ENCODE measurements at places on chromosomes 12 and 14. TPM values are rescaled to one million over a fixed set of nuclear protein-coding genes. Genes with fewer than 3 reads are reported as not detected.

P2RX7 gene
- total RNA-seq: 5.2 TPM

DTX3 gene
- total RNA-seq: 33.1 TPM

MDGA2 gene
- total RNA-seq: under 0.01 TPM

FAM222A gene
- 1.3 TPM for total RNA-seq

TMPRSS12 gene
- not detected for total RNA-seq

SLC5A8 gene
- not detected for total RNA-seq

DPF3 gene
- total RNA-seq: 0.90 TPM

AGAP2 gene
- total RNA-seq: 3.1 TPM

PLEK2 gene
- not detected for total RNA-seq

POTEM gene
- total RNA-seq: not detected

CACNB3 gene
- 12.0 TPM for total RNA-seq

TPI1 gene
- 222 TPM for total RNA-seq

- H3K27ac ChIP-seq: no peak overlapping the region
- no peak overlapping the region for H3K4me3 ChIP-seq
- H3K4me1 ChIP-seq: no peaks in the 10 kb centered on the region
Observed at GRCh38 chr12:101733166-101733565, 6.1 kb downstream of the SYCP3 start.

GRCh38 chr14:64149921-64150320 is 144.2 kb downstream of the ESR2 start:
- no peak overlapping the region for H3K27ac ChIP-seq
- no peaks in the 10 kb centered on the region for H3K27me3 ChIP-seq
- no peak for DNase-seq
- H3K4me3 ChIP-seq: no peak overlapping the region
- no peaks in the 10 kb centered on the region for H3K36me3 ChIP-seq
- no peaks in the 10 kb centered on the region for H3K4me1 ChIP-seq

- DNase-seq: no peak
- H3K4me3 ChIP-seq: no peak overlapping the region
- H3K36me3 ChIP-seq: no peaks in the 10 kb centered on the region
- H3K27ac ChIP-seq: no peak overlapping the region
Observed at GRCh38 chr12:47391566-47391965, 311.8 kb upstream of the AMIGO2 start.

DNA sequence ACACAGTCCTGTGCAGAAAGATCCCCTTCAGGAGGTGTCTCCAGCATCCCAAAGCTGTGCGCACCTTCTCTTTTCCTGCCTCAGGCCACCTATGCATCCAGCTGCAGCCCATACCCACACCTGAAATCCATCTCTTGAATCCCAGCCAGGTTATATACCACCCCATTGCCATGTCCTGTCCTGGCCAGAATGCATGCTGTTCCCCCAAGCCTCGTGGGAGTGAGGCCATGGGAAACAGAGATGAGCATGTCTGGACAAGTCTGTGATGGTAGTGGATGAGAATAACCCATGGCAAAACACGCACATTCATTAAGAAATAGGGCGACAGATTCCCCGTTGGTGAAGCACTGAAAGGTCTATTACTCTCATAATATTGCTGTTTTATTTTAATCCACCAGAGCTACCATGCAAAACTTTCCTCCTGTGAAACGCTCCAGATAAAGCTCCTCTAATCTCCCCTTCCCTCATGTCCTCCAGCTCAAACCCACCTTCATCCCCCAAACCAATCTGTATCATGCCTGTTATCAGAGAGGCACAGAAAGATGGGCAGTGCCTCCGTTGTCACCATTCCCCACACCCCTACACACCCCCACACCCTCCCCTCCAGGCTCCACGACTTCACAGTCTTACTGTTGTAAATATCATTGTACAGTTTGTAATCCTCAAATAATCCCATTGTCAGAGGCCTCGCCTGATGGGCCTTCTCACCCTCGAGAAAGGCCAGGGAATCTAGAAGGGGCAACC is 97.5 kb upstream of the FKBP4 start:
- H3K36me3 ChIP-seq: no peaks in the 10 kb centered on the region
- DNase-seq: no peak
- H3K4me3 ChIP-seq: no peak overlapping the region
- no peaks in the 10 kb centered on the region for H3K4me1 ChIP-seq

DNA sequence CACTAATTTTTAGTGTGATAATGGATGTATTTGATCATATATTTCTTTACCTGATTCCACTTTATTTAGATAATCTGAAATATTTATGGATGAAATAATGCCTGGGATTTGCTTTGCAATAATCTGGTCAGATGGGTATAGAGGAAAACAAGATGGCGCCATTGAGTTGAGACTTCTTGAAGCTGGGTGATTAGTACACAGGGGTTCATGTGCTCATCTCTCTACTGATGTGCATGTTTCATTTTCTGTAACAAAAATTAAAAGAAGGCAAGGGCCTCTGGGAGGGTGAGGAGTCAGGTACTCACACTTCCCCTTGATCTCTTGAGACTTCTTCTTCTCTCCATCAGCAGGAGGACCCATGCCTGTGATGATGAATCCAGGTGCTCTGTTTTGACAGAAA is 61.8 kb downstream of the GCH1 start:
- no peak for DNase-seq
- H3K4me3 ChIP-seq: no peak overlapping the region
- H3K27me3 ChIP-seq: no peaks in the 10 kb centered on the region
- H3K27ac ChIP-seq: no peak overlapping the region

DNA sequence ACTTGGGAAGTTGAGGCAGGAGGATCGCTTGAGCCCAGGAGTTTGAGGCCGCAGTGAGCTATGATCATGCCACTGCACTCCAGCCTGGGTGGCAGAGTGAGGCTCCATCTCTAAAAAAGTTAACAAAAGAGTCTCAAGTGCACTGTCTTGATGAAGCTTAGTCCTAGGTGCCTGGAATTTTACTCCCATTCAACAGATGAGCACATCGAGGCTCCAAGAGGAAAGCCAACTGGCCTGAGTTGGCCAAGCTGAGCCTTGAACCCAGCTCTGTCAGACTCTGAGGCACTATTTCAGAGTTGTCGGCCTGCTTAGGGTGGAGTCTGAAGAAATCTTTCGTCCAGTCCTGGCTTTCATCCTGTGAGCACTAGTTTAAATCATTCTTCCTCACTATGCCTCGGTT is 98.1 kb upstream of the MAP1LC3B2 start:
- DNase-seq: no peak
- no peaks in the 10 kb centered on the region for H3K36me3 ChIP-seq

DNA sequence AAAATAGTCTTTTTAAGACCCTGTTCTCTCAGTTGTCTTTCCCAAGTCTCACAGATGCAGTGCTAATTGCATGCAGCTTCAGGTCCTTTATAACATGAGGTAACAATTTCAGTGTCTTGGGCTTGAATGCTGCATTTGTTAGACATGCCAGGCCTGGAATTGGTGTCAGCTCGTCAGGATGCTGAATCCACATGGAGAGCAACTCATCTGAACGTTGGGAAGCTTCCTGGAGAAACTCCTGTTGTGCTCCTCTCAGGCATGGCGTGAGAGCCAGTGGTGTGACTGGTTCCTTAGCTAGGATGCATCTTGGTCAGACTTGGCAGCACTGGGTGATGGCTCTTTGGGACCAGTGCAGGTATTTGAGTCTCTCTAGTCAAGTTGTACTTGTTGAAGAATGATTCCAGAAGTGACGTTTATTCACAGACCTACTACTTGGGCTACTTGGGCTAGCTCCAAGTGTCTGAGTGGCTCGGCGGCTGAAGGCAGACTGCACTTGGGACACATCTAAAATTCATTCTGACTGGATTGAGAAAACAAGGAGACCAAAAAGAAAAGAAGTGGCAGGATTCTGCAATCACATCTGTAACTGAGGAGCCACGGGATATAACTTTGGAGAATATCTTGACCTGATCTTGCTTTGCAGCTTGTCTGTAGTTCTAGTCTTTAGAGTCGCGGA is 134.8 kb upstream of the ARHGAP5 start:
- no peak for DNase-seq
- no peaks in the 10 kb centered on the region for H3K36me3 ChIP-seq
- no peak overlapping the region for H3K27ac ChIP-seq
- H3K4me1 ChIP-seq: no peaks in the 10 kb centered on the region
- H3K4me3 ChIP-seq: no peak overlapping the region

GRCh38 chr14:30584058-30584630 is 25.2 kb downstream of the G2E3 start:
- no peaks in the 10 kb centered on the region for H3K36me3 ChIP-seq
- no peaks in the 10 kb centered on the region for H3K27me3 ChIP-seq

DNA sequence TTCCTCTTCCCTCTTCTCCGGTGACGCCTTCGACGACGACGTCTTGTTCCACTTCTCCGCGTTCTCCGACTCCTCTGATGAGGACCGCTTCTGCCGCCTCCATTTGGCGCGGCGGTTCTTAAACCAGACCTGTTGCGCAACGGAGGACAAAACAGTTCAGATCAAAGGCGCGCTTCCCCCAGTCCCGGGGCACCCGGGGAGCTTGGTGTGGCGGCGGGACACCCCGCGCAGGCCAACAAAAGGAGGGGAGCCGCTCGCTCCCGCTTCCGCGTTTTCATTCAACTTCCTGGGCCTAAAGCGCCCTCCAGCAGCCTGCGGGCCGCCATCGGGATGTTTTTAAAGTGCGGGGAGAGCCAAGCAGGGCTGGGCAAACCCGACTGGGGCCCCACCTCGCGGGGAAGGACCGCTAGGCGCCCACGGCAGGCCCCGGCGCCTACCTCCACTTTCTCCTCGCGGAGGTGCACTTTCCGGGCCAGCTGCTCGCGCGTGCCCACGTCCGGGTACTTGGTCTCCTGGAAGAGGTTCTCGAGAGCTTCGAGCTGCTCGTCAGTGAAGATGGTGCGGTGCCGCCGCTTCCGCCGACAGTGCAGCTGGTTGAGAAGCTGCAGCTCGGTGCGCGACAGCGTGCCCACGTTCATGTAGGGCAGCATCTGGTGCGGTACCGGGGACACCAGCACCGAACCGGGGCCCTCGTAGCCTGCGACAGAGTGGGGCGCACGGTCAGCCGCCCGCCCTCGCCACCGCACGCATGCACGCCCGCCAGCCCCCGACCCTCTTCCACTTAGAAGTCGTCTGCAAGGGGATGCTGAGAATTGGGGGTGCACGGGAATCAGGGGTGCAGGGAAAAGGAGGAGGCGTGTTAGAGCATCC is 1.2 kb downstream of the GSC start:
- no peaks in the 10 kb centered on the region for H3K36me3 ChIP-seq
- peaks cover 22% of the 10 kb centered on the region for H3K4me1 ChIP-seq
- peak overlapping the region; percentile 31 for H3K4me3 ChIP-seq
- H3K27me3 ChIP-seq: peaks cover 98% of the 10 kb centered on the region

DNA sequence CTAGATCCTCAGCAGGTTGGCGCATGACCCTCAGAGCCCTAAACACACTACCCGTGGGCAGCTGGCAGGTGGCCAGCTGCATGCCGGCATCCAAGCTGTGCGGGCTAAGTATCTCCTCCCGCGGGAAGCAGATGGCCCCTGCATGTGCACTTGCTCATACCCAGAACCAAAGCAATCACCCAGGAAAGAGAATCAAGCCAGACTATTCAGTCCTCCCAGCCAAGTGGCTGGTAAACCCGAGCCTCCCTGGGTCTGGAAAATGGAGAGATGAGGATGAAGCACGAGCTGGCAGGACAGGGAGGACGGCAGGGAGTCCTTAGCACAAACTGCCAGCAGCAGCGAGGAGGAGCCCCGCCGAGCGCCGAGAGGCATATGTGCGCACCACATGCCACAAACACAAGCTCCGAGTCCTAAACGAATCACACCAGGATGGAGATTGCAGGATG is 139.7 kb downstream of the RIMBP2 start:
- H3K36me3 ChIP-seq: no peaks in the 10 kb centered on the region
- no peak for DNase-seq
- H3K4me3 ChIP-seq: no peak overlapping the region
- no peaks in the 10 kb centered on the region for H3K4me1 ChIP-seq
- H3K27me3 ChIP-seq: no peaks in the 10 kb centered on the region

DNA sequence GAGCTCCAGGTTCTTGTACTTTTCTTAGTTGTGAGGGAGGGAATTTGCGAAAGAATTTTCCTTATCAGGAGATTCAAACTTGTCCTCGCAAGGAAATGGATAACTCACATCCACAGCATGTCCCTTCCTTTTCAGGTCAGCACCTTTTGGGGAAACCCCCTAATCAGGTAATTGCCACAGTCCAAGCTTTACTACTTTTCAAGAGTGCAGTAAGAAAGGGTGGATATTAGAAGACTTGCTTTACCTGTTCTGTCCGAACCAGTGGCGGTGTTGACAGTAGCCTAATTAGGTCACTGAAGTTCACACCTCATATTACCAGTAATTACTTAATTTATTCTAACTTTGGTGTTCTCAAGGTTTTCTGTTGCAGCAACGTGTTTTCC is 6.7 kb upstream of the C12orf50 start:
- H3K4me3 ChIP-seq: peak overlapping the region; percentile 73
- peak overlapping the region; percentile 77 for H3K27ac ChIP-seq
- peaks cover 6% of the 10 kb centered on the region for H3K4me1 ChIP-seq
- no peak for DNase-seq
- no peaks in the 10 kb centered on the region for H3K36me3 ChIP-seq

- H3K27ac ChIP-seq: no peak overlapping the region
- H3K36me3 ChIP-seq: no peaks in the 10 kb centered on the region
- H3K4me1 ChIP-seq: no peaks in the 10 kb centered on the region
- H3K4me3 ChIP-seq: no peak overlapping the region
Observed at GRCh38 chr14:91363776-91364523, 53.7 kb downstream of the CCDC88C start.

DNA sequence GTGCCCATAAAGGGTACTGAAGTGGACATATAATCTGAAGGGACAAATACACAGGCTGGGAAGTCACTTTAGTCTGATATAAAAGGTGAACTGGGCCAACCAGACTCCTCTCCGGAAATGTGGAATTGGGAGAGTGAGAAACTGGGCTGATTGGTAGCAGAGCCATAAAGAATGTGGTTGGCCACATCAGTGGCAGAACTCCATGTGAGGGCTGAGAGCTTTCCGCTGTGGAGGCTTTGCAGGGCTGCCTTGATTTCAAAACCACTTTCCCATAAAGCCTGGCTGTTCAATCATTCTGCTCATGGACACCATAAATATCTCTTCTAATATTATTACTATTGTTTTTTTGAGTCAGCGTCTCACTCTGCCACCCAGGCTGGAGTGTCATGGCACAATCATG is 220.3 kb downstream of the MON2 start:
- no peaks in the 10 kb centered on the region for H3K4me1 ChIP-seq
- DNase-seq: no peak
- H3K27me3 ChIP-seq: no peaks in the 10 kb centered on the region
- H3K27ac ChIP-seq: no peak overlapping the region
- H3K36me3 ChIP-seq: no peaks in the 10 kb centered on the region

DNA sequence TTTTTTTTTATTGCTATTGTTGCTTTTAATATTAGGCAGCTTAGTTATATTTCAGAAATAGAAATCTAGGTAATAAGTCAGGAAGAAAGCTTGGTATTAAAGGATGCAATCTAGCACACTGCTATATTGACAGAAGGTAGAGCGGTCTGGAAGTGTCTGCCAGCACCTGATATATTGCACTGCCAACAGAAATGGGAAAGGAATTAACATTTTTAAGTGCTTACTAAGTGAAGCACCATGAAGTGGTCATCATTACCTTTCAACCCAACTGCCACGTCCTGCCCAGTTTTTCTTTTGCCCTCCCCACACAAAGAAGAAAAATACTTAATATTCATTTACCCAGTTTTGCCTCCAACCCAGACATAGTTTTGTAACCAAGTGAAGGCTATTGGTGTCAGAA is 163.5 kb downstream of the KITLG start:
- H3K27me3 ChIP-seq: no peaks in the 10 kb centered on the region
- H3K36me3 ChIP-seq: no peaks in the 10 kb centered on the region

All from tibial nerve (tissue), 4 donors.